Central memory CD8-positive, alpha-beta T cell (primary cell): ENCODE measurements at places on chromosomes 7 and 10.

GRCh38 chr10:5531558-5532306 lies 7.0 kb downstream of the CALML3 start:
- no peak for DNase-seq

DNA sequence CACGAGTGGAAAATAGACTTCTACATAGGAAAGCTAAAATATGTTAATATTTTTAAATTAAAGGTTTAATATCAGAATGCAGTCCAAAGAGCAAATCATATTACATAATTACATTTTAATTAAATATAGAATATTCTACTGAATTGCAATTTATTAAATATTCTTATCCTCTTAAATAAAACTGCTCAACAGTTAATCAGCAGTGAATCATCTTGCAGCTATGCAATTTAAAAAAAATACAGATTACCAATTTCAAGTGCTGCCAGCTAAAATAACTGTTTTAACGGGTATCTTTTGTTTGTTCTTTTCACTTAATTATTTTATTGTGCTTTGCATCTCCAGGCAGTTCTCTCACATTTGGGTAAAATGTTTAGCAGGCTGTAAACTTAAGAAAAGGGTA lies 82.2 kb downstream of the ZNRF2 start:
- DNase-seq: no peak

DNA sequence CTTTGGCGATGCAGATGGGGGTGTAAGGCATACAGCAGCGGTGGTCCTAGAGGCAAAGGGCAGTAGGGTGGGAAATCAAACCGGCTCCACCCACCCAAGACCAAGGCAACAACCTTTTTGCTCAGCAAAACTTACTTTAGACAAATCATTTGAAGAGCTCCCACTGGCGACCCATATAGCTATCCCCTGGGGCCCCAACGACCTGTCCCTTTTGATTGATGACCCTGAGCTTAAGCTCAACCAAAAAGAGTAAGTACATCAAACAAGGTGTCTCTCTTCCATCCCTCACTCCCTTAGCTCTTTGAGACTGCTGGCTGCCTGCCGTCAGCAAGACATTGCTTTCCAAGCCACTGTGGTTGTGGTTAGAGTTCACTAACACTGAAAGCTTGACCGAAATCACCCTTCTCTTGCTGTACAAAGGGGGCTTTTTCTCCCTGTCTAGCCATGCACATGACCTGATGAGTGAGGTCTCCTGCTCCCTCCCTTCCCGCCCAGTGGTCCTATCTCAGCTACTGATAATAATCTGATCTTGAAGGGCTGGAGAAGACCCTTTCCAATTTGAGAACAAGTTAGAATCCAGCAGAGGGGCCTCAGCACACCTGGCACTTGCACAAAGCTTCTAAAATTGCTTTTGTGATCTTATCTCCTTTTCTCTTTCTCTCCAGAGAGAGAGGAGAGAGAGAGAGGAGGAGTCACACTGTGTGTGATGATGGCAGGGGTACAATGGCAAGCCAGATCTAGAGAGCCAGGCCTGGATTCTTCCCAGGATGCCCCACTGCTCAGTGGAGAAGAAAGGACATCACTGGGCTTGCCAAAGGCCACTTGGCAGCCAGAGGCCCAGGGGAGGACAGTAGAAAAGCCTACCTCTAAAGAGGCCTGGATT lies 42.2 kb downstream of the XPNPEP1 start:
- no peak for DNase-seq

- DNase-seq: no peak
Measured at GRCh38 chr10:70942725-70943124, 54.4 kb upstream of the PCBD1 start.

GRCh38 chr7:93968911-93969620 lies 35.1 kb downstream of the BET1 start:
- no peak for DNase-seq

DNA sequence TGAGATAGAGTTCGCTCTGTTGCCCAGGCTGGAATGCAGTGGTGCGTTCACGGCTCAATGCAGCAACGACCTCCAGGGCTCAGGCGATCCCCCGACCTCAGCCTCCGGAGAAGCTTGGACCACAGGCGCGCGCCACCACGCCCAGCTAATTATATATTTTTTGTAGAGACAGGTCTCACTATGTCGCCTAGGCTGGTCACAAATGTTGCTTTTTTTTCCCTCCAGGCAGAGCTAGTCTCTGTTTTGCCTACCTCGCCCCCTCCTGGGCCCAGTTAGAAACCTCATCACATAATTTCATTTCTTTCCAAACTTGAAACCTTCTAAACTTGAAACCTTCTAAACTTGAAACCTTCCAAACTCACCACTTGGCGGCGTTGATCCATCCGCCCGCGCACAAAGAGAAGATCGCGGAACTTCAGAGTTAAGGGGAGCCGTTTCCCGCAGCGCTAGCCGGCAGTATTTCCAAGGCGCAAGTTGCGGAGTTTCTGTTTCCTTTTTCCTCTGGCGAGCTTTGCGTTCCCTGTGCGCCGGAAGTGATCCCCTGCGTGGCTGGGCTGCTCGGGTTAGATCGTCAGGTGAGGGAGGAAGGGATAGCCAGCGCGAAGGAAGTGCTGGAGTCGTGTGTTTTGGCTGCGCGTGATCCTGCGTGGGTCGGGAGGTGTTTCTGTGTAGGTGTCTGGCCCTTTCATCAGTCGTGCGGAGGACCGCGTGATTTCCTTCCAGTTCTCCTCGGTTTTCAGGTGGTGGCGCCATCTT lies at the start of gene SSBP1:
Gene SSBP1, plus strand, starts transcription at position 523 of the 756 bp plus-strand sequence. CDS start 809 bp downstream, outside the sequence.
- peak; percentile 78 for DNase-seq

- no peak for DNase-seq
Measured at GRCh38 chr10:59995862-59996261, 89.5 kb upstream of the CCDC6 start.

DNA sequence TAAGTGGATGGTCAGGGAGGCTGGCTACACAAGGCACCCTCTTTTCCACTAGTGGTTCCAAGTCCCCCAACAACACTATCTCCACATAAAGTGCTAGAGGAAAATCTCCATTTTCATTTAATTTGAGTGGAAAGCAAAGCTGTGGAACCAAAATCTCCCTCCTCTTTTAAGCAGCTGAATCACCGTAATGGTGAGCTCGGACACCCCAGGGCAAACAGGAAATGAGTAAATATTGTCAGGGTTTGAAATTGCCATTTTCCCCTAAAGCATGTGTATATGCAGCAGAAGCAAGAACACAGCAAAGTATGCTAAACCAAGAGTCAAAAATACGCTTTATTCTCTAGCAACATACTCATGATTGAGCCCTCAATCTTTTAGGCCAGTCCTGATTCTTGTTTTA lies 143.7 kb downstream of the GPAM start:
- no peak for DNase-seq

GRCh38 chr7:69895446-69895845 lies 297.2 kb downstream of the AUTS2 start:
- DNase-seq: no peak

GRCh38 chr7:106499897-106500296 lies 161.1 kb downstream of the CCDC71L start:
- no peak for DNase-seq

- DNase-seq: no peak
Measured at GRCh38 chr7:130867039-130867438, 133.0 kb upstream of the KLF14 start.

DNA sequence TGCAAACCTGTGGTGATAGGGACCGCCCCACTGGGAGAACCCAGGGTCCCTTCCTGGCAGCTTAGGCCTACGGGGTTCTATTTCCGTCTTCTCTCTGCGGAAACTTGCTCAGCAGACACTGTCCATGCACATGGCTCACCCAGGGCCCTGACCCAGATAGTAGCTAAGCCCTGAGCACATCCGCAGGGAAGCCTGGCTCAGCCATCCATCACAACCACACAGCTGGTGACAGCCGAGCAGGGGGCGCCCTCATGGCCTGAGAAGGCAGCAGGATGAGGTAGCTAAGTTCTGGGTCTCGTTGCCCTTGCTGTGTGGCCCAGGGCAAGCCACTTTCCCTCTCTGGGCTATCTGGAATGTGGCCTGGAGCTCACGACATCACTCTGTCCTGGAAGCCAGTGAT lies 23.3 kb downstream of the NPTX2 start:
- no peak for DNase-seq

GRCh38 chr7:47143339-47143738 lies 438.6 kb downstream of the TNS3 start:
- DNase-seq: no peak

GRCh38 chr10:23293145-23293724 lies 51.4 kb downstream of the C10orf67 start:
- DNase-seq: no peak

- no peak for DNase-seq
Measured at GRCh38 chr7:18390535-18390907, 105.0 kb upstream of the HDAC9 start.

DNA sequence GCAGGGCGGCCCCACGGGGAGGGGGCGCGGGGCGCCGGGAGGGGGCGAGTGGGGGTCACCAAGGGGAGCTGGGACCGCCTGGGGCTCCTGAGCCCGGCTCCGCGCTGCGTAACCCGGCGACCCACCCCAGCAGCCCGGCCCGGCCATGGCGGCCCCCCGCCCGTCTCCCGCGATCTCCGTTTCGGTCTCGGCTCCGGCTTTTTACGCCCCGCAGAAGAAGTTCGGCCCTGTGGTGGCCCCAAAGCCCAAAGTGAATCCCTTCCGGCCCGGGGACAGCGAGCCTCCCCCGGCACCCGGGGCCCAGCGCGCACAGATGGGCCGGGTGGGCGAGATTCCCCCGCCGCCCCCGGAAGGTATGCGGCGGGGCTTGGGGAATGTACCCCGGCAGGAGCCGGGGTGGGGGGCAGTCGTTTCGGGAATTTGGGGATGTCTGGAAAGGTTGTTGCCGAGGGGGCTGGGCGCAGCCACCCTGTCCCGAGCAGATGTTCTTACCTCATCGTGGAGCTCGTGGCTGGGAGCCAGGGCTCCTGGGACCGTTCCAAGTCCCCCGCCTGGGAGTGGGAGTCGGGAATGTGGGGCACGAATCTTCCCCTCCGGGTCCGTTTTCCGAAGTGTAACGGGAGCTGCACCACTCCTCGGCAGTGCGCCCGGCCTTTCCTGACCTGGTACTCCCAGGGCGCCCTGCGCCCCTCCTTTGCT lies 431 bp downstream of the ZYX start:
- DNase-seq: no peak

DNA sequence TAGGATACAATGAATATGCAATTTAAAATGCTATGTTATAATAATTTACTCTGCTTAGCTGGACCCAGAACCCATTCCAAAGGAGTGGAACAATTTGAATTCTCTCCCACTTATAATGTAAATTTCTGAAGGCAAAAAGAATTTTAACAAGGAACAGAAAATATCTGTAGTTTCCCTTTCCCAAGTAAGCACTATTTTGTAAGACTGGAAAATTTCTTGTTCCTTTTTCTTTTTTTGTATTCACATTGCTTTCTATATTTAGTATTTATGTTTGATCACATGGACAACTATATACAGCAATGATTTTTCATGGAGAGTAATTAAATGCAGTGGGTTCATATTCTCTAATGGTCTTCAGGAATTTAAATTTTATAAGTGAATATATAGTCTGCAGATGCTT lies 127.4 kb downstream of the GPR85 start:
- DNase-seq: no peak

GRCh38 chr10:43141421-43141820 lies 3.2 kb downstream of the CSGALNACT2 start:
- no peak for DNase-seq

DNA sequence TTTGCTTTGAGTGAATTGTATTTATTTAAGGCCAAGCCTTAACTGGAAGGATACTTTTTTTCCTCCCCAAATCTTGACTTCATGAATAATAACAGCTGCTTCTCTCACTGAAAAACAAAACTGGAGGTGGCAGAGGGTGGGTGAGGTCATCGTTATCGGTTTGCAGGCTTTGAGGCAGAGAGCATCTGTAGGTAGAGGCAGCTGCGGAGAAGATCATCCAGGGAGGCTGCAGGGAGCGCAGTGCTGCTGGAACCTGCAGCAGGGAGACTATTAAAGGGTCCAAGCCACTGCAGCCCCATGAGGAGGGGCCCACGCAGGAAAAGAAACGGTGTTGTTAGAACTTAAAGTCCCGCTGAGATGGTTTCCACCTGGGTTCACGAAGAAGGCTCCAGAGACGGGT lies 112.1 kb upstream of the SDK1 start:
- no peak for DNase-seq

DNA sequence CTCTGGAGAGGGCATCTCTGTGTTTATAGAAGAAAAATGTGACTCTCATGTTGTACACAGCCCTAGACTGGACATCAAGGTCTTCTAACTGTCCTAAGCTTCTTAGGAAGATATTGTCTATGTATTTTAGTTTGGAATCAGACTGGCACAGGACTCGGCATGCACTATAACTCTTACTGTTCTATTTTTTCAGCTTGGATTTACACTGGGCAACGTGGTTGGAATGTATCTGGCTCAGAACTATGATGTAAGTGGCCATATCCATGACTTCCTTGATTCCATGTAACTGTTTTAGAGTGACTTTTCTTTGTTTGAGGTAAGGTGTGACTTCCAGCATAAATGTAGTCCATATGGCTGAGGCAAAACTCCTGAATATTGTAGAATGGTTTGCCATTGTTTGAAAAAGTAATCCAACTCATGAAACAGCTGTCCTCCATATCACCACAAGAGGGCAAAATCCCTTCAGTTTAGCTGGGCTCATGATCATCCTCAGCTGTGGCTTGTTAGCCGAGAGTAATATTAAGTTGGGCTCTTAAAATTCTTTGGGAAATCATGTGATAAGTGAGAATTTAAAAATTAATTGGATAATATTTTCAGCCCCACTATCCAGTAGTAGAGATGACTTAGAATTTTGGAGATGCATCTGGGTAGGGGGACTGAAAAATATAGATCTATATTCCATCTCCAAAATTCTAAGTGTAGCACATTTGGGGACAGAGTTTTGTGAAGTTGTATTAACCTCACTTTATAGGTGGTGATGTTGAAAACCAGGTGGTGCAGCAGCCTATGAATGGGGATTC lies 10.4 kb downstream of the STMP1 start:
- DNase-seq: no peak

DNA sequence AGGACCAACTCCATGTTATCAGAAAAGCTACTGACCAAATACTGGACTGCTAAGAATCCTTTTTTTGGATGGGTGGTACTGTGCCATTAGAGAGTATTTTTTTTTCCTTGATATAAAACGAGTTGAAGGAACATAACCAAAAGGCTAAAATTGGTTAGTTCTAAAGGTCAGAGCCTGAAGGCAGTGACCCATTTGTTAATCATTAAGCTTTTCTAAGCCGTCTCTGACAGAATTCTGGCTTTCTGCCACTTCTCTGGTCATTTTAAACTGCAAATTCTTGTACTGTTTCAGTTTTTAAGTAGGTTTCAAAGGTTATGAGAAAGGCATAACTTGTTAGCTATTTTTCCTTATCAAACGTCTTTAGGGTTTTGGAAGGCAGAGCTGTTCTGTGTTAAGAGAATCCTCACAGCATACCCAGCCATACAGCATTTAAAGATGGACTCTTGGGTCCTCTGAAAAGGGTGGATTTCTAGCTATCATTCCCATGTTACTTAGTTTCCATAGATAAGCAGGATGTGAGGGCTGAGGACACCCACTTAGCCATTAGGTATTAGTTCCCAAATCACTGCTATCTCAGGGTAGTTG lies 196.8 kb downstream of the RNLS start:
- DNase-seq: no peak

- DNase-seq: no peak
Measured at GRCh38 chr7:139557857-139558581, 34.5 kb downstream of the CLEC2L start.
